ENCODE measurements at places on chromosomes 12 and 14.
A peak's percentile ranks its signal among the peaks of the same experiment; 100 is the strongest.

DNA sequence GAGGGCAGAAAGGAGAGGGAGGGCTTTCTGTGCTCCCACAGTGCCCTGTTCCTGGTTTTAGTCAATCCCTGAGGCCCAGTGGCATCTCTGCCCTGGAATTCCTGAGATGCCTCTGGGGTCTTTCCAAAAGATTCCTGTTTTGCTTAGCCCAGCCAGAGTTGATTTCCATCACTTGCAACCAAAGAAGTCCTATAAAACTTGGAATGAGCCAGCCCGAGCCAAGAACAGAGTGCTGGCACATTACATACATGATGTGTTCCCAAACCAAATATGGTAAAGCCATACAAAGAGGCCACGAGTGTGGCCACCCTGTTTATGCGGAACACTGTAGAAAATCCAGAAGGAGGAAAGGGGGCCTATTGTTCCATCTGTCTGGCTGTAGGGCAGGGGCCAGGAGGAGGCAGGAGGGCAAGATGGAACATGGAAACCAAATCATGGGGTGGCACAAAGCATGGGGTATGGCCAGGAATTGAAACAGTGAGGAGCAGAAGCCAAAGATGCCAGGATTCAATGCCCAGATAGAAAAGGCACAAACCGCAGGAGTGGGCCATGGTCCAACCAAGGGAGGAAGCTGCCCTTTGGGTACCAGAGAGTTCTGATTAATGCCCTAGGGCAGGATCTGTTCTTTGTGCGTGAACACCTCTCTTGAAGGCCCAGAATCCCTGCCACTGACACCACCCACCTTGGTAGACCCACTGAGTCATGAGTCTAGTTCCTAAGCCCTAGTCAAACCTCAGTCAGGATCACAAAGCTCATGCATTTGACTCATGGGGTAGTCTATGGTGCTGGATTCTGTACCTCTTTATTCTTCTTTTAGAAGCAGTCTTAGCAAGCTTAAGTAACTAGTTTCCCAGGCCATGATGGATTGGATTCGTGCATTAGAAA, 75.2 kb downstream of the LRRC74A start:
- DNase-seq = peak; percentile 96

DNA sequence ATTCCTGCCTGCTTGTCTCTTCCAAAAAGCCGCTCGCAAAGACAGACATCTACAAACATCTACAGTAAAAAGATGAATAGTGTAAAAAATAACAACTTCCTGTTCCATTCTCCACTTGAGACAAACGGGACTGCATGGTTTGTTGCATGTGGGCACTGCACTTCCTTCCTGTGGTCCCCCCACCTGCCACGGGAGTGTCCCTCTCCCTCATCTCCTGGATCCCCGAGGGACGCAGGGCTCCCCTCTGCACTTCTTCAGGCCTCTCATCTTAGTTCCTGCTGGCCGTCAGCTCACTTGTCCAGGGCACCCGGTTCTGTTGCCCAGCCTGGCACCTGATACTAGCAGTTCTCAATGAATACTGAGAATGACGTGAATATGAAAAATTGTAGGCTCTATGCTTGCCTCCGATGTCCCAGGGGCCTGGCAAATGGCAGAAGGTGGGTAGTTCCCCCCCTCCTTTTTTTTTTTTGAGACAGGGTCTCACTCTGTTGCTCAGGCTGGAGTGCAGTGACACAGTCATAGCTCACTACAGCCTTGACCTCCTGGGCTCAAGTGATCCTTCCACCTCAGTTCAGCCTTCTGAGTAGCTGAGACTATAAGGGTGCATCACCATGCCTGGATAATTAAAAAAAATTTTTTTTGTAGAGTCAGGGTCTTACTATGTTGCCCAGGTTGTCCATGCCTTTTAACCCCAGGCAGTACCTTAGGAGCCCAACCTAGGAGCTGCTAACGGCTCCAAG, 3.5 kb upstream of the KLC1 start:
- DNase-seq = no peak

GRCh38 chr12:70590051-70590450, 47.2 kb downstream of the PTPRB start:
- peak; percentile 78 for DNase-seq

DNA sequence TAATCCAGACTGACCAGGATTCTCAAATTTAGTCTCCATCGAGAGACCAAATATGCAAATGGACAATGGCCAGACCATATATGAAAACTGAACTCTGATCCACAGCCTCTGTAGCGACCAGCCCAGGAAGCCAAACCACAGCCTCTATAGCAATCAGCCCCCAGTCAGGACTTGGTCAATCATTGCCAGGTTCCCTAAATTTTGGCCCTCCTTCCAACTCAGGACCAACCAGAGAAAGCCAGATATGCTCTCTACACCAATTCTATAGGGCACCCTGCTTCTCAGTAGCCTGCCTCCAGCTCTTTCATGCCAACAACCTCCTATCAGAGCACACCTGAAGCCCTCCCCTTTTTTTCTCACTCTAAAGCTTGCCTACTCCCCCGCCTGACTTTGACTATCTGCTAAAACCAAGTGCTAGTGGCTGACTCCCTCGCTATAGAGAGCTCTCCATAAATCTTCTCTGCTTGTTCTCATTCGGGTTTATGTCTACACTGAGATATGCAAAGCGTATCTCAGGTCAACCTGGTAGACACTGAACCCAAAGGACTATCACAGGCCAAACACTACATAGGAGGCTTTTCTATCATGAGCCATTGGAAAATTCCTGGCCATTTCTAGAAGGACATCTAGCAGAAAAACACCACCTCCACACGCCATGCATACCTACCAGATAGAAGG, 110.5 kb upstream of the FUT8 start:
- no peak for DNase-seq

DNA sequence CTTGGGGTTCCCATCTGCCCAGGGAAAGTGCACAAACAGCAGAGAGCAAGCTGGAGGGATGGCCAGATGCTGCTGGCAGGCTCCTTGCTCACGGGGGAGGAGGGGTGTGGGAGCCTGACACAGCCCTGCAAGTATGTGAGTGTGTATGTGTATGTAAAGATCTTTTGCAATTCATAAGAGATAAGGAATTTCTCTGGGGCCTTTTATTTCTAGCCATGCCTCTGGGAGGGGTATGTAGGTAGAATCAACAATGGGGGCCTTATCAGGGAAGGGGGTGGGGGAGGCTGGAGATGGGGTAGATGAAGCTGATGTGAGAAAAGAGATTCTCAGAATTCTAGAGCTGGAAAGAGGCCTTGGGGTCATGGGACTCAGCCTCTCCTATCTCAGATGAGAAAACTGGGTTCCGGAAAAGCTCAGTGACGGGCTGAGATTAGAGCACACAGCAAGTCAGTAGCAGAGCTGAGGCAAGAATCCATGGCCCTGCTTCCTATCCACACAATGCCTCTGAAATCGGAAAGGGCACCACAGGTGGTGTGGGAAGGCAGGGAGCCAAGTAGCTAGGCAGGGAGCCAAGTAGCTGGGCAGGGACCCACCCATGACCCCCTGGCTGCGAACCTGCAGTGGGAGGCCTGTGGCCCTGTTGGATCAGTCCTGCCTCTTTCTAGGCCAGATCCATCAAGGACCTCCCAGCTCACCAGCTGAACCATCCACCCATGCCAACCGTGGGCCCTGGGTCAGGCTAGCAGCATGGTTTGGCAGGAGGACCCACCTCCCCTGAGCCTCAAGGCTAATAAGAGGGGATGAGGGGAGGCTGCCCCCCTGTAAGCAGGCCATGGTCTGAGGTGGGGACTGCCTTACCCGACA, 54.7 kb downstream of the PLEKHG3 start:
- peak; percentile 92 for DNase-seq
